ENCODE measurements at places on chromosomes 1 and 21. TPM values are rescaled to one million over a fixed set of nuclear protein-coding genes. Genes with fewer than 3 reads are reported as not detected.

Gene TMEM50B
- 31.7 TPM for total RNA-seq

Gene C1orf53
- 7.4 TPM for total RNA-seq

Gene MTARC2
- 22.1 TPM for total RNA-seq

Gene S100A16
- total RNA-seq = 39.8 TPM

Gene NGF
- 2.1 TPM for total RNA-seq

Gene SYNC
- total RNA-seq = 18.2 TPM

Gene STMN1
- 55.4 TPM for total RNA-seq
